ENCODE measurements at places on chromosomes 12 and 14.

DNA sequence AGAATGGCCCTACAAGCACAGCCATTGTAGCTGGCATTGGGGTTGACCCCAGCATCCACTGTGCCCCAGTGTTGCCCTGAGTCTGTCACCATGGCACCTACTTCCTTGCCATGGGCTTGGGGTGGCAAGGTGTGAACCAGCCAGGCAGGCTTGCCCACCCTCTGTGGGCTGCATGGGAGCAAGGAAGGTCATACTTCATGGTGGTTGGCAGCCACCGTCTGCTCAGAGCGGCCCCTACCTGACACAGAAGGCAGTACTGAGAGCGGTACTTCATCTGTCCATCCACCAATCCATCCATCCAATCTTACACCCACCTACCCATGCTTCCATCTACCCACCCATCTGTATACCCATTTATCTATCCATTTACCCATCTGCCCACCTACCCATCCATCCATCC is 160.1 kb downstream of the KIF26A start:
- no peak for DNase-seq

GRCh38 chr12:41983856-41984255 is 160.8 kb downstream of the GXYLT1 start:
- DNase-seq, result no peak

DNA sequence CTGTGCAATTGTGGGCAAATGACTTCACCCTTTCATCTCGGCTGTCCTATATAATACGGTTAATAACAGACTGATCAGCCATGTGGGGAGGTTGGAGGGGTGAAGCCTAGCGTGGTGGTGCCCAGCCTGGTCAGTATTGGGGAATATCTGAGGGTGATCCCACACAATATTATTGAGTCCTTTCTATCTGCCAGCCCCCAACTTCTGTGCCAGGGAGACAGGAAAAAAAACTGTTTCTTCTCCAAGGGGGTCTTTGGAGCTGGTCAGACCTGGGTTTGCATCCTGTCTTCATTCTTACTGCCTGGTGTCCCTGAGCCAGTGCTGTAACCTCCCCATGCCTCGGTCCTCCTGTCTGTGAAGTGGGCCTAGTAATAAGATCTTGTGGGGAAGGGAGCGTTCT is 6.5 kb downstream of the CYP46A1 start:
- no peak for DNase-seq

DNA sequence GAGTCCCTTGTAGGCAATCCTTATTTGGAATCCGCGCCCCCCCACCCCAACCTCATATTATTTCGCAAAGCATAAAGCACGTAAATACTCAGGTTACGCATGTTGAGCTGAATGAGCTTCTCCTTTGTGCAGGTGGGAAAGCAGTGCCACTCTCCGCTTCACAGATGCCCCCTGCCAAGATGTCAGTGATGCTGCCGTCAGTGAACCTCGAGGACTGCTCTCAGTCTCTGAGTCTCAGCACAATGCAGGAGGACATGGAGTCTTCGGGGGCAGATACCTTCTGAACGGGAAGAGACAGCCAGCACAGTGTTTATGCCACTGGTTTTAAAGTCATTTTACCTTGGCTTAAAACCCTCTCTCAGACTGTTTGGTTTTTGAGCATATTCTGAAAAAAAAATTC is 90.1 kb upstream of the DACT1 start:
- no peak for DNase-seq

DNA sequence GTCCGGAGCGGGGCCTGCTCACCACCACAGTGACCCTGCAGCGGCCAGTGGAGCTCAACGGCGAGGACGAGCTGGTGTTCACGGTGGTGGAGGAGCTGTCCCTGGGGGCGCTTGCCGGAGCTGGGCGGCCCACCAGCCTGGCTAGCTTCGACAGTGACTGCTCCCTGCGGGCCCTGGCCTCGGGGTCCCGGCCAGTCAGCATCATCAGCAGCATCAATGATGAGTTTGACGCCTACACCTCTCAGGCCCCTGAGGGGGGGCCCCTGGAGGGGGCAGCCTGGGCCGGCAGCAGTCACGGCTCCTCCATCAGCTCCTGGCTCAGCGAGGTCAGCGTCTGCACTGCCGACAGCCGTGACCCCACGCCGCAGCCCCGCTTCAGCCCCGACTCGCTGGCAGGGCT is 37.4 kb downstream of the KIF26A start:
- no peak for DNase-seq

GRCh38 chr12:127830065-127830460 is 436.9 kb upstream of the TMEM132C start:
- DNase-seq, result no peak

DNA sequence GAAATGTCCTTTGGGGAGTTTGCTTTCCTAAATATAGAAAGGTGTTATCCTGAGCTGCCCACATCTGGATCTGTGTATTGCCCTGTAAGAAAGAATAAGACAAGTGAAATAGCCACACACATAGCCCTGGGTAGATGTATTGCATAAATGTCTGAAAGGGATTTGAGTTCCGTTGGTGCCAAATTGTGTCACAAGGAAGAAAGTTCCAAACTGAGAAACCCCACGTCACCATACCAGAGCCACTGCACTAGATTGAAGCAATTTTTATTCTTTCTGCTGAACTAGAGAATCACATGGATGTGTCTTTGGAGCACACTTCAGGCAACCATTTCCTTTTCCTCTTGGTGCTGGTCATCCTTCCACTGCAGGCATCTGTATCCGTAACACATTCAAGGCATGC is 5.0 kb downstream of the RNASE9 start:
- DNase-seq, result no peak
